ENCODE measurements at places on chromosomes 7 and 10.

DNA sequence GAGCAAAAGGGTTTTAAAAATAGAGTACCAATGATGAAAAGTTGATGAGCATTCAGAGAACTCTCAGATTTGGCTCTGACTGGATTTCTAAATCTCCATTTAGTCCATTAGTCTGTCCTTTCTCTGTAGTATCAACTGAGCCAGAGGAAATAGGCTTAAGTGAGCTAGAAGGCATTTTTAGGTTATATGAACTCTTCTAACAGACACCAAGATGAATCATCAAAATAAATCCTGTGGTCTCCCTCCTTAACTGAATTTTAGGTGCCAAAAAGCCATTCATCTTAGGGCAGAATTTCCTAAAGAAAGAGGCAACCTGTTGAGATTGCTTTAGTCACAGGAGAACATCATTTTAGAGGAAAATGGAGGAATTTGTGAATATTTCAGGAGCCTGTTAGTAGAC is 305.1 kb downstream of the AUTS2 start:
- no peak for DNase-seq

GRCh38 chr7:35734001-35734483 is 39.1 kb upstream of the HERPUD2 start:
- no peak for DNase-seq

- DNase-seq: no peak
These were observed 1.7 kb upstream of the NKX6-2 start for GRCh38 chr10:132787495-132788179.

DNA sequence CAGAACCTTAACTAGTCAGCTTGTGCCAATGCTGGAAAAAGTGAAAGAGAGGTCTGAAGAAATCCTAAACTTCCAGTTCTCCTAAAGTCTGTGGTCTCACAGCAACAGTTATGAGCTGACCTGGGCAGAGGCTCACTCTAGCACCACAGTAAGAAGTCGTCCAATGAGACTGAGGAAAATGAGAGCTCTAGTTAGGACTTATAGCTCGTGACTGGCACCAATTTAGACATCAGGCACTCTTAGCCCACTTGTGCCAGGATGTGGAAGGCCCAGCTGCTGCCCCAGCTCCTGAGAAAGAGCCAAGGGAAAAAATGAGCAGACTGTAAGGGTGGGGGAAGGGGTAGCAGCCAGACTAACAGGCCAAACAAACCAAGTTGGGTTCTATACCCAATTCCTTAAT is 7.6 kb downstream of the MMS19 start:
- peak; percentile 28 for DNase-seq

- no peak for DNase-seq
These were observed 55.2 kb upstream of the WNT16 start for GRCh38 chr7:121273467-121274167.

GRCh38 chr10:43294241-43294658 is 27.4 kb upstream of the RASGEF1A start:
- no peak for DNase-seq

- DNase-seq: no peak
These were observed 142.6 kb upstream of the PLPP4 start for GRCh38 chr10:120314442-120314841.
